Nasal cavity respiratory epithelium epithelial cell of viscerocranial mucosa (primary cell): ENCODE measurements at places on chromosomes 5 and 9. TPM values are rescaled to one million over a fixed set of nuclear protein-coding genes. Genes with fewer than 3 reads are reported as not detected.

TMC1 gene
- total RNA-seq: 0.71 and 1.0 TPM in 2 replicates

FIBCD1 gene
- total RNA-seq: under 0.01 and 0.14 TPM in 2 replicates

SCGB3A2 gene
- total RNA-seq: not detected in 2 replicates

OLFM1 gene
- total RNA-seq: not detected in 2 replicates

TLX3 gene
- total RNA-seq: not detected in 2 replicates

ATG10 gene
- total RNA-seq: 6.8 and 10.7 TPM in 2 replicates

RRAGA gene
- 33.8 and 41.5 TPM in 2 replicates for total RNA-seq

SOX30 gene
- total RNA-seq: under 0.01 TPM in 1 of 2 replicates, not detected in the other

SPATA31D4 gene
- total RNA-seq: not detected in 2 replicates

TRIP13 gene
- 1.00 and 1.0 TPM in 2 replicates for total RNA-seq

NCS1 gene
- total RNA-seq: 24.6 and 50.8 TPM in 2 replicates

ROPN1L gene
- 0.07 TPM in 1 of 2 replicates, not detected in the other for total RNA-seq

ANKRD18A gene
- 1.0 and 1.9 TPM in 2 replicates for total RNA-seq

SLC36A3 gene
- total RNA-seq: not detected in 2 replicates

TTC16 gene
- total RNA-seq: not detected in 2 replicates

CCDC192 gene
- total RNA-seq: not detected in 2 replicates

FCN1 gene
- not detected in 2 replicates for total RNA-seq

ARL14EPL gene
- not detected in 2 replicates for total RNA-seq

RANBP17 gene
- total RNA-seq: 5.5 and 14.3 TPM in 2 replicates

HAVCR1 gene
- not detected in 2 replicates for total RNA-seq
